Breast epithelium (tissue), 4 donors: ENCODE measurements at places on chromosomes 3 and 15. TPM values are rescaled to one million over a fixed set of nuclear protein-coding genes. Genes with fewer than 3 reads are reported as not detected.

GRCh38 chr15:95626501-95627361 lies 703.8 kb upstream of the NR2F2 start:
- DNase-seq: no peak
- no peaks in the 10 kb centered on the region for H3K4me1 ChIP-seq
- H3K4me3 ChIP-seq: no peak overlapping the region
- H3K27me3 ChIP-seq: no peaks in the 10 kb centered on the region

SH2D7 gene
- not detected for total RNA-seq

GRCh38 chr3:118000219-118000618 lies 1034.4 kb downstream of the IGSF11 start:
- no peak overlapping the region for H3K27ac ChIP-seq
- DNase-seq: no peak
- no peak overlapping the region for H3K4me3 ChIP-seq
- H3K27me3 ChIP-seq: no peaks in the 10 kb centered on the region
- H3K36me3 ChIP-seq: no peaks in the 10 kb centered on the region
- H3K4me1 ChIP-seq: no peaks in the 10 kb centered on the region

DNA sequence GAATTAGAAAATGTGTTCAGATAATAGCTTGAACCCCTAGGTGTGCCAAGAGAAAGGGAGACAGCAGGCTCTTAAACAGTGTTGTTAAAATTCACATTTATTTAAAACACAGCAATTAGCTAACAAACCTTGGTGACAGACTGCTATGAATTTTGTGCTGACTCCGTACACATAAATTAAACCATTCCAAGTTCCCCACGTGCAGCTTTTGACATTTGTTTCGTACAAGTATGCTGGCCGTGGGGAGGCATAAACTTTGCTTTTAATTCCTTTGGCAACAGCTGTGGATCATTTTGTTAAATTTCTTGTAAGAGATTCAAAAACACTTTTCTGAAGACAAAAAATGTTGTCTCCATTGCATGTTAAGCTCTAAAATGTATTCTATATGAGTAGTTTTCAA lies 465.3 kb downstream of the FGF12 start:
- no peaks in the 10 kb centered on the region for H3K4me1 ChIP-seq
- H3K36me3 ChIP-seq: no peaks in the 10 kb centered on the region
- H3K4me3 ChIP-seq: no peak overlapping the region
- DNase-seq: no peak
- H3K27ac ChIP-seq: no peak overlapping the region

DNA sequence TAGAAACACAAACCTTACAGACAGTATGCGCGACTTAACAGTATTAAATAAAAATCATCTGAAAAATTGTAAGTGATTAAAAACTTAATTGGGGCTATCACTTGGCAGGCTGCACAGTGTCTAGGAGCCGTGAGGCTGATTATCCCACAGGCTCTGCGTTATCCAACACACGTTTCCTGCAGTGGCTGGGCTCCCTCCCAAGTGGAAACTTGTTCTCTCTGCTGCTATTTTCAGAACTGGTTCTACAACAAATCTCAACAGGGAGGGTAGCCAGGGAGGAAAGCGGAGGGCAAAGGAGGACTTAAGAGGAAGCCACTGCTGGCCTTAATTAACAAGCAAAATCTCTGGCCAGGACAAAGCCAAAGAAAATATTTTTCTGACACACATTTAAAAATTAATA lies 555.2 kb downstream of the MAGI1 start:
- no peak overlapping the region for H3K27ac ChIP-seq
- no peaks in the 10 kb centered on the region for H3K27me3 ChIP-seq
- DNase-seq: peak; percentile 65

- no peak for DNase-seq
- H3K4me1 ChIP-seq: no peaks in the 10 kb centered on the region
Observed at GRCh38 chr3:5458526-5458925, 271.0 kb downstream of the EDEM1 start.

DOCK3 gene
- total RNA-seq: 0.73 TPM

- no peak for DNase-seq
- H3K4me1 ChIP-seq: no peaks in the 10 kb centered on the region
- no peak overlapping the region for H3K4me3 ChIP-seq
- H3K27me3 ChIP-seq: no peaks in the 10 kb centered on the region
Observed at GRCh38 chr3:129553719-129554118, 10.7 kb downstream of the H1-8 start.
